ENCODE measurements at places on chromosomes 7 and 10. TPM values are rescaled to one million over a fixed set of nuclear protein-coding genes. Genes with fewer than 3 reads are reported as not detected.

Gene HGF
- polyA plus RNA-seq = 0.25 TPM

DNA sequence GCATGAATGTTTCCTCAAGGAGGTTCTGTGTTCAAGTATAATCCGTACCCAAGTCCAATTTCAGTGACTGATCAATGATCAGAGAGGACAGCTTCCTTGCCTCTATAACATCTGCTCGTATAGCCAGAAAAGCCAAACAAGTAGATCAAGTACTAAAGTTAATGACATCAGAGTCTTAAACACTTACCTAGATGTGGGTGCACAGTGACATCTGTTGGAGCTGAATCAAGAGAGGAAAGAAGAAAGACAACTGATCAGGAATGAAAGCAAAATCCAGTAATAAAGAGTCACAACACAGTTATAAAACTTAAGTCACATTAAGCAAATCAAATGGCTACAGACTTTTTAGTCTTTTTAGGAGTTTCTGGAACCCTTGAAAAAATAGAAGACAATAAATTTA is 236.5 kb downstream of the RELN start:
- no peak for DNase-seq

- no peak for DNase-seq
Observed at GRCh38 chr10:44004913-44005787, 356.5 kb upstream of the ZNF32 start.

- no peak for DNase-seq
Observed at GRCh38 chr10:128571745-128572144, 445.5 kb upstream of the MKI67 start.

DNA sequence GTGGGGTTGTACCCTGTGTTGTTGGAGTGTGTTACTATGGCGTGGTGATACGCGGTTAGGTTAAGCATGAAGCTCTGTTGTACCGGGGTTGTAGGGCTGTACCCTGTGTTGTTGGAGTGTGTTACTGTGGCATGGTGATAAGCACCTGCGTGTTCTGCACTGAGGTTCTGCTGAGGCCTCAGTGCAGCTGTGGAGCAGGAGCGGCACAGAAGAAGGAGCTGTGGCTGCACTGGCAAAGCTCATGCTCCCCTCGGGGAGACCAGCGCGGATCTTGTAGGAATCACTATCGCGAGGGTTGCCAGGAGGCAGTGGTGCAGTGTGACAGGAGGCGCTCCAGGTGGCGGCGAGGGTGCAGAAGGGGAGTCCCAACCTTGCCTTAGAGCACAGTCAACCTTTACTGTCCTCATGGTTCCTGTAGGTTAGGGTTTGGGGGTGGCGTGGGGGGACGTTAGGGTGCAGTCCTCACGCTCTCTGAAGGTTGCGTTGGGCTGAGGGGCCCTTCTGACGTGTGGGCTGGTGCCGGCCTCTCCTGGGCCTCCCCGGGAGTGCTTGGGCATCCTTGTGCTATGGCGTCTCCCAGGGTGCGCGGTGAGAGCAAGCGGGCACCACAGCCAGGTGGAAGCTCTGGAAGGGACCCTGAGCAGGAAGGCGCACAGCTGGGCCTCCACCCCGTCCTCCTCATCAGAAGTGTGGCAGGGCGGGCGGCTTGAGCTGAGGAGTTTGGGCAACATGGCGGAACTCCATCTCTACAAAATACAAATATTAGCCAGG is 11.0 kb downstream of the DYNC2I1 start:
- DNase-seq = no peak

DNA sequence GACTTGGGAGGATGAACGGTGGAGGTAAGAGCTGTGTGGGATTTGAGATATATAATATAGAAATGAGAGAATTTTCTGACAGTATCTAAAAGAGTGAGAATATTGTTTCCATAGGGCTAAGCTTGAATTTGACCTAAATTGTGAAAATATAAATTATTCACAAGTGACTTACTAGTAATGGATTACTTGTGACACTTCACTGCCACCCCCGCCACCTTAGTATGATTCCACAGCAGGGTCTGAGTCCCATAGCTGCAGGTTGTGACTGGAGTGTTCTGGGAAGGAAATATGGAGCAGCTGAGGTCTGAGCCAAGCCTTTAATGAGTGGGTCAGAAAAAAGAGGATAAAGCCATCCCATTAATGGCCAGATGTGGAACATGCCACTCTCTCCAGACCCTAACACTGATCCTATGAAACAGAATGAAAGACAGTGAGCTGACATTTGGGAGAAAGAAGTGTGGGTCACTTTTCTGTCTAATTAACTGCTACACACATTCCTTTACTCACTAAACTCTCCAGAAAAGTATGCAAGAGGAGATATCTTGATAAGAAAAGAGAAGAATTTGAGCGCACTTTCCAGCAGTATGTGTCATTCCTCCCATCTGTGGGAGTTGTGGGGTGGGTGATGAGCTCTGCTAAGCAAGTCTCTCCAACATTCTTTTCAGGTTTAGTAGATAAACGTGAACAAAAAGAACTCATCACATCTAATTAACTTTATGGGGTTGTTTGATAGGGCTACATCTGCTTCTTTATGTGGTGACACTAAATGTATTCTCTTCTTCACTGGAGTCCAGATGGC is 1193.4 kb downstream of the SORCS3 start:
- no peak for DNase-seq

DNA sequence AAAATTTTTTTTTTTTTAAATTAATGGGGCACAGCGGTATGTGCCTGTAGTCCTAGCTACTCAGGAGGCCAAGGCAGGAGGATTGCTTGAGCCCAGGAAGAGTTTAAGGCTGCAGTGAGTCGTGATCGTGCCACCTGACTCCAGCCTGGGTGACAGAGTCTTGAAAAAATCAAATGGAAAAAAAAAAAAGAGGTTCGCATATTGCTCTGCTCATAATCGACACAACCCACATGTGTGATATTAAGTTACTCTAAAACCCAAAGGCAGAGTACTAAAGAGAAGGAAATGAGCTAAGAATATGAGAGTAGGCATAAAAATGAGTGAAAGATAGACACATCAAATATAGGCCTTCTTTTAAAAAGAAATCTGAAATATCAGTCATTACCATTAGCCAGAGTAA is 66.3 kb downstream of the IGF2BP3 start:
- DNase-seq = no peak
